ENCODE measurements at places on chromosomes 6 and 20.

DNA sequence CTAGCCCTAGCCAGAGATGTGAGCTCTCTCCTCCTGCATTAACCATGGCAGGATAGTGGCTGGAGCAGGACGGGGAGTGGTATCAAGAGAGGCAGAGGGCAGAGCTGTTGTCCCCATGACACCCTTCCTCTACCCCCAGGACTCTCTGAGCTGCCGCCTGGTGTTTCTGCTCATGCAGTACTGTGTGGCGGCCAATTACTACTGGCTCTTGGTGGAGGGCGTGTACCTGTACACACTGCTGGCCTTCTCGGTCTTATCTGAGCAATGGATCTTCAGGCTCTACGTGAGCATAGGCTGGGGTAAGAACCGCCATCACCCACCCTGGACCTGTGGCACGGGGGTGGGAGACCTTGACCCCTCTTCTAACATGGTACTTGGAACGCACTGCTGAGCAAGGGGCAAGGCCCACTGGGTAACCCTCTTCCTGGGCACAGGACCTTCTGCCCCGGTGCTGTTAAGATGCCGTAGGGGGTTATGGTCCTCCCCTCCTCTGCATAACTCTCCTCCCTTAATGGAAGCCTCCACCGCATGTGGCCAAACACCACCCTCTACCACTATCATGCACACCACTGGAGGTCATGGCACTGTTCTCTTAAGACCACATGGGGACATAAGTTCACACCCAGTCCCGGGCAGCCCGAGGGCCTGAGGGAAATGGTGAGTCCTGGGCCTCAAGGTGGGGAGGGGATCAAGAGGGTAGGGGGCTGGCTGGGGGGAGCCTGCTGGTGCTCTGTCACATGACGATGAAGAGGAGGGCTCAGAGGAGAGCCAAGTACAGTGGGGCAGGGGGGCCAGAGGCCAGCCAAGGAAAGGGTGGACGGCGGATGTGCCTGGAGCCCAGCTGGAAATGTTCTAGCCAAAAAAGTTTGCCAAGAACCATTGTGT lies 25.1 kb downstream of the GLP1R start:
- no peak for DNase-seq

DNA sequence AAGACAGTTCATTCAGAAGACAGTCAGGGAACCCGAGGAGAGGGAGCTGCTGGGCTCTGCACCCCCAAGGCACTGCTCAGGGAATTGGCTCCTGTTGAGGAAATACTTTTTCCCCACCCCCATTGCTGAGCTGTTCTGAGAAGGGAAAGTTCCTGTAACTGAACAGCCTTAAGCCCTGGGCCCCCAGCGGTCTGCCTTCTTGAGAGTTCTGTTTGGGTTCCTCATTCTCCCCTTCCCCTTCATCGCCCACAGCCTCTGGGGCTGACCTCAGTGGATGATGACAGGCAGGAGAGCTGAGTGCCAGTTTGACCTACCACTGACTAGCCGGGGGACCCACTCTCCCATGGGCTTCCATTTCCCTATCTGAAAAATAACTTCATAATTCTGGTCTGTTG lies 10.7 kb downstream of the HCK start:
- DNase-seq, result no peak

- DNase-seq, result no peak
These were observed 70.5 kb upstream of the MAP3K4 start for GRCh38 chr6:160921095-160921494.

GRCh38 chr6:14635934-14636591 lies 518.5 kb downstream of the CD83 start:
- no peak for DNase-seq

DNA sequence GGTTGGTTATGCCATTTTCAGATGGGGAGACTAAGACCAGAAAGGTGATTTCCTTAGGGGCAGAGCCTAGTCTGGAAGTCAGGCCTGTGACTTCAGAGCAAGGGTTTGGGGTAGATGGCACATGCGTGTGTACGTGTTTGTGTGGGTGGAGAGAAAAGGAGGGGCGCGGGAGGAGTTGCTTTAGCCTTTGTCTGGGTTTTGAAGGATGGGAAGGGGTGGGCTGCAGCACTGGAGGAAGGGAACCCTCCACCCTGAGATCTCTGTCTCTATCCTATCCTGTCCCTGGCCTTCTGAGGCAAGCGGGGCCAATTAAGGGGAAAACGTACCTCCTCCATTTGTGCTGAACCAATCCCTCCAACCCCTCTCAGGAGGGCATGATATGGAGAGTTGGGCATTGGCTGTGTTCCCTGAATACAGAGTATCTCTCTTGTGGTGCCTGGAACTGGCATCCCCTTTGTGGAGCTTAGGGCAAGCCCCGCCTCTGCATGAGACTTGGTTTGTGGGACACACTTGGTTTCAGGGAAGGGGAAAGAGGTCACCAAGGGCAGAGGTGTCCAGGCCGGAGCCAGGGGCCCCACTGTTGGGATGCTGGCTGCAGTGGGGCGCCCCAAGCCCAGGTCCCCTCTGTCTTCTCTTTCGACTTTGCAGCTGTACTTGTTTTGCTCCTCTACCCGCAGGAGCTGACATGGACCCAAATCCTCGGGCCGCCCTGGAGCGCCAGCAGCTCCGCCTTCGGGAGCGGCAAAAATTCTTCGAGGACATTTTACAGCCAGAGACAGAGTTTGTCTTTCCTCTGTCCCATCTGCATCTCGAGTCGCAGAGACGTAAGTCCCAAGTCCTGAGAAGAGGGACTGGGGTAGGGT lies at the start of gene DBNDD2:
Gene DBNDD2, plus strand, starts transcription at position 507 of the 863 bp plus-strand sequence. Its CDS starts 179 bp downstream, at position 686.
- no peak for DNase-seq

DNA sequence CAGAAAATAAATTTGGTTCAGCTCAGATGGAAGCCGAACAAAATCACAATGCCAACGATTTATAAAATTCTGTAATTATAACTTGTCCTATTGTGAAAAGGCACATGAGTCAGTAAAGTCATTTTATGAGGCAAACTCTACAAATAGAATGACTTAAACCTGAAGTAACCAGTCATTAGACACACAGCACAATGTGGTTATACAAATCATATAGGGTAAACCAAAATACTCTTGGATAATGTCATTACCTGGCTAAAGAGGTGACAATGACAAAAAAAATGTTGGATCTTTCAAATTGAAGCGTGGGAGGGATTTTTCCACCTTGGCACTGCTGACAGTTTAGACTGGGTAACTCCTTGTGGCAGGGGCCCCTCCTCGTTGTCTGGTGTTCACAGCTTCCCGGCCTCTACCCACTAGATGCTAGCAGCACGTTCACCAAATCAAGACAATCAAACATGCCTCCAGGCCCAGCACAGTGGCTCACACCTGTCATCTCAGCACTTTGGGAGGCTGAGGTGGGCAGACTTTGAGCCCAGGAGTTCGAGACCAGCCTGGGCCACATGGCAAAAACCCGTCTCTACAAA lies 5.0 kb downstream of the ANKRD60 start:
- DNase-seq, result no peak

DNA sequence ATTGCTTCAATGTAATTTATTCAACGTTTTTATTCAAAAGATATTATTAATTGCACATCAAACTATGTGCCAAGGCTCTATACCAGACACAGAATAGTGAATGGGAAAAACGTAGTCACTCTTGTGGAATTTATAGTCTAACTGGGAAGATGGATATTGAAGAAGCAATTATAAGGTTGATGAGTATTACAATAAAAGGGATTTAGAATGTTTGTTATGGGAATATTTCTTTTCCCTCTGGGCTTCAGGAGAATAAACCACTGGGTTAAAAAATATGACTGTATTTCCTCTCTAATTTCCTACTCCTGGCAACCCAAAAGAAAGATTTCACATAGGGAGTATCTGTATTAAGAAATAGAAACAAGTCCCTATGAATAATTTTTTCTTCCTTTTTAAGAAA lies 25.1 kb upstream of the UTRN start:
- DNase-seq, result no peak

- DNase-seq, result no peak
These were observed 37.8 kb upstream of the STX16 start for GRCh38 chr20:58613061-58613854.

DNA sequence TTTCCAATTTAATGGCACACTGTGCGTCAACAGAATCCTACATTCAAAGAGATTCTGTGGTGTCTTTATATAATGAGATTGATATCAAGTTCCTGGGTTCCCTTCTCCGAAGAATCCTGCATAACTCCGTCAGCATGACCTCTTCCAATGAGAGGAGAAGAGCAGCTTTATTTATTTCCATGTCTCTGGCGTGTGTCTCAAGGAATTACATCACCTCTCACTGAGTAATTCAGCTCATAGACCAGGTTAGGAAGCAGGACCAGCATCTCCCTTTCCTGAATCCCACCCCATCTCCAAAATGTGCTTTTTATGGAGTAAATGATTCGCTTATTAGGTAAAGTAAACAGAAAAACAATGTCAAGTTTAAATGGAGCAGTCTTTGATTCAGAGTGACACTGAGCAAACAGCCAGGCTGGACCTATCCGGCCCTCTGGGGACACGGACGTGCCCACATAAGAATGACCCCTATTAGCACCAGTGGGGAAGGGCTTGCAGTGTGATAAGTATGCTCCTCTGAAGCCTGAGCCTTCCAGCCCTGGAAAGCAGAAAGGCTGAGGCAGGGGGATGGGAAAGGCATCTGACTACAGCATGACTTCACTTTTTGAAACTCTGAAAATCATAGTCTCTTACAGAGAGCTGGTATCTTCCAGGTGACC lies 165.2 kb downstream of the CLIC5 start:
- DNase-seq, result no peak

DNA sequence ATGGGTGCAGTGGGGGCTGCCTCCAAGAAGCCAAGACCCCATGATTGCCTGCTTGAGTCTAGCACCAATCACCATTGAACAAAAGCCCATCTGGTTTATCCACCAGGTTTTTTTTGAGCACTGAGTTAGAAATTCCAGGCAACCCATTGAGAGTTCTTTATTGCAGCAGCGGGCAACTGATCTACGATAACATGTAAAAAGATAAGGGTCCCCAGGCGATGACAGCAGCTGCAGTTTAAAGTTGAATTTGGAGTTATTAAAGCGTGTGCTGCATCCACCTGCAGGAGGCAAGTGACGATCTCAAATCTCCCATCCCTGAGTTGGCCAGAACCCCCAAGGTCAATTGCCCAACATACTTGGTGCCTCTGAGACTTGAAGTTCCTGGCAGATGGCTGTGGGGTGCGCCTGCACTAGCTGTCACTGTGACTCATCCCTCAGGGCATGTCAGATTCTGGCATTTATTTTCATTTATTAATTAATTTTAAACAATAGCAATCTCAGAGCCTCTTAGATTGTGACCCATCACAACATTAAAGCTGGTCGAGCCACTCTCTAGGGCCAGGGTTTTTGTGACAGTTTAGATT lies 290.4 kb upstream of the SULF2 start:
- DNase-seq, result no peak

DNA sequence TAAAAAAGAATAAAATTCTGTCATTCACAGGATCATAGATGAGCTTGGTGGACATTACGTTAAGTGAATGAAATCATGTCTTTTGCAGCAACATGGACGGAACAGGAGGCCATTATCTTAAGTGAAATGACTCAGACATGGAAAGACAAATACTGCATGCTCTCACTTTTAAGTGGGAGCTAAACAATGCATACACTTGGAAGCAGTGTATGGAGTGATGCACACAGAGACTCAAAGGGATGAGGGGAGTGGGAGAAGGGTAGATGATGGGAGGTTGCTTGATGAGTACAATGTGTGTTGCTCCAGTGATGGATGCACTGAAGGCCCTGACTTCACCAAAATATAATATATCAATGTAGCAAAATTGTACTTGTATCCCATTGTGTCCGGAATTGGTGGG lies 293.4 kb downstream of the CD109 start:
- no peak for DNase-seq

DNA sequence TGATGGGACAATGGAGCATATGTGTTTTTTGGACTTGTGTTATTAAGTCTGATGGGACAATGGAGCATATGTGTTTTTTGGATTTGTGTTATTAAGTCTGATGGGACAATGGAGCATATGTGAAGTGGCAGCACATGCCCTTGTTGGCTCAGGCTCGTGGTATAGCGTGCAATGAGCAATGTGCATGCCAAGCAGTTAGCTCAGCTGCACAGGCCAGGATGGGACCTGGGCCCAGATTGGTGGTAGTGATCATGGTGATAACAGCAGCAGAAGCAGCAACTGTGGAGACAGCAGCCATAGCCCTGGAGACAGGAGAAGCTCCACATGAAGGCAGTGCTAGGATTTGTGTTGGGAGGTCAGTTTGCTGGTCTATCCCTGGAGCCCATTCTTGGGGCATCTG lies 61.1 kb downstream of the IL20RA start:
- DNase-seq, result no peak

DNA sequence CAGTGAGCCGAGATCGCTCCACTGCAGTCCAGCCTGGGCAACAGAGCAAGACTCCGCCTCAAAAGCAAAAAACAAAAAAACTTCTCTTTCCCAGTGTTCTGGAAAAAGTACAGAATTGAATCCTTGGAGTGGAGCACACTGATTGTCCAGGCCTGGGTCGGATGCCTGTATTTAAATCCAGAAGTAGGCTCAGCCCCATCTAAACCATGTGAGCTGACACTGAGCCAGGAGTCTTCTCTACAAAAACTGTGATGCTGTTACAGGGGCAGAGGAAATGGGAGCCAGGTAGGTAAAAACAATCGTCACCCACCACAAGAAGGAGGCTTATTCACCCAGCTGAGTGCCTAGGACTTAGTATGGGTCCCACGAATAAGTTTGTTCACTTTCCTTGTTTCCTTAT lies 43.0 kb upstream of the PTPN1 start:
- no peak for DNase-seq

GRCh38 chr6:144647971-144648651 lies 363.0 kb downstream of the UTRN start:
- no peak for DNase-seq

DNA sequence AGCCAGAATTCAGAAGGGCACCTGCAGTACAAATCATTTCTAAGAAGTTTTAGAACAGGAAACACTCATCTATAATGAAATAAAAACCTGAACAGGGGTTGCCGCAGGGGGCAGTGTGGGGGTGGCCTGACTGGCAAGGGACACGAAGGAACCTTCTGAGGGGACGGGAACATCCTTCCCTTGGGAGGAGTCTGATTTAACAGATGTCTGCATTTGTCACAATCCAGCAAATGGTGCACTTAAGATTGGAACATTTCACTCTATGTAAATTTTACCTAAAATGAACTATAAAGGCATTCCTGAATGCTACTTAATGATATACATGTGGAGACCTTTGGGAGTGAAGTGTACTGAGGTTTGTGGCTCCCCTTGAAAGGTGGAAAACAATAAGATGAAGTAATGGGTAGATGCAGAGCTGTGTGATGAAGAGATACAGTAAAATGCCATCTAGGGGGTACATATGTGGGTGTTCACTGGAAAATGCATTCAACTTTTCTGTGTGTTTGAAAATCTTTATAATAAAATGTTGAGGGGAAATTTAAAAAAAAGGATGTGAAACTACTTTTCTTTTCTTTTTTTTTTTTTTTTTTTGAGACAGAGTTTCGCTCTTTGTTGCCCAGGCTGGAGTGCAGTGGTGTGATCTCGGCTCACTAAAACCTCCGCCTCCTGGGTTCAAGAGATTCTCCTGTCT lies 89.5 kb downstream of the SNX5 start:
- no peak for DNase-seq

- no peak for DNase-seq
These were observed 59.0 kb downstream of the RIN2 start for GRCh38 chr20:19817017-19817416.

All from stimulated activated CD4-positive, alpha-beta T cell treated with anti-CD3 and anti-CD28 coated beads, Interleukin-1b, Interleukin-23, amount 100 ng/mL, for 4 hours (primary cell).